PC-9 (cell line): ENCODE measurements at places on chromosomes 1 and 21.

DNA sequence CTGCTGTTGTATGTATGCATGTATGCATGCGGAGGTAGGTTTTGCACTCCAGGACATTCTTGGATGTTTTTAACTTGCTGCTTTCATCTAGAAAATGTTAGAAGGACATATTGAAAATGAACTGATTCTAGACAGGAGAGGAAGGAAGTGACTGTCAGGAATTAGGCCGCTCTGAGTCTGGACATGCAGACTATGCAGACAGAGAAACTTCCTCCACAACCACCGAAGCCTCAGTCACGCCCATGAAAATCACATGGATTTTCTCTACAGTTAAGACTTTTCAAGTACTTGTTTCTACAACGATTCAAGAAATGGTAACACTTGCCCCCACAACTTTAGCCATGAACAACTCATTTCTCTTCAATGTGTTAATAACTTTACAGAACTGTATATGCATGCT, 211.1 kb downstream of the SMYD3 start:
- no peak for DNase-seq

DNA sequence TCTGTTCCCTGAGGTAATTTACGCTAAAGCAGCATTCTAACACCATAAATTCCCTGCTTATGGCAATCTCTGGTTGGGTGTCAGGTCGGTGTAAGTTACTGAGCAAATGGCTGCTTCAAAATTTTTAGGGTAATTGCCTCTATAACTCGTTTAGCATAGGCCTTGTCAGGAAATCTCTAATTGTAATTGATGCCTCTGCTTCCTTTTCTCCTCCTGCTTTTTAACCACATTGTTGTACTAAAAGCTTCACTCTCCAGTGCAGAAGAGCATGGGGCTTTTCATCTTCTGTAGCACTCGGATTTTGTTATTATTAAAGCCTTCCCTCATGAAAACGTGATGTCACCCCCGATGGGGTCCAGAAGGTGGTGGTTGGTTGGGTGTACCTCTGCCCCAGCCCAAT, 141.6 kb upstream of the NBPF11 start:
- no peak for DNase-seq

DNA sequence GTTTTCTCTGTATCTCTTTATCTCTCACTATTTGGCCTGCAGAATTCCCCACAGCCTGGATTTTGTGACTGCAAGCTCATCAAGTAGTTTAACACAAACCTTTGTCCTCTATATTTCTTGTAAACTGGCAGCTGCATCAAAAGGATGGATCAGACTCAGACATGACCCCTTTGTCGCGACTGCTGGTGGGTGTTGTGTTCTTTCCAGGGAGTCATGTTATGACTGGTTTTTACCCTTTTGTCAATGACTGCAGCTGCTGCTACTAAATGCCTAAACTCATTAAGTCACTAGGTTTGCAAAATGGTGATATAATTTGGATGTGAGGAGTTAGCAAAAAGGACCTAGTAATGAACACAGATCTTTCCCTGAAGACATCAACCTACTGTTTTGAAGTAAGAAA, 10.2 kb upstream of the TOMM20 start:
- no peak for DNase-seq

DNA sequence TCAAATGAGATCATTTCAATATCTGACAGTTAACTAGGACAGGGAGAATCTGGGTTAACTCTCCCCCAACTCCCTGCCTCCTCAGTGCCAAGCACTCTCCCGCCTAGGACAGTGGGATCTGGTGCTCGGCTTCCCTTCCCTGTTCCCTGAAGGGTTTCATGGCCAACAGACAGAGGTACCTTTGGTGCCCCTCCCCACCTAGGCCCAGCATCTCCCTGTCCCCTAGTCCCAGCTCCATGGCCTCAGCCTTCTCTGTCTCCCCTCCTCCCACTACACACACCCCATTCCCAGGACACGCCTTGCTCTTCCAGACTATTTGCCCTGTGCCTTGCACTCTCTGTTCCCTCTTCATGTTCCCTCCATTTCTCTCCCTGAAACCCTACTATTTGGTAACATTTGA, 77.1 kb downstream of the CD247 start:
- no peak for DNase-seq

- no peak for DNase-seq
These were observed 14.1 kb upstream of the TNR start for GRCh38 chr1:175757381-175758015.

DNA sequence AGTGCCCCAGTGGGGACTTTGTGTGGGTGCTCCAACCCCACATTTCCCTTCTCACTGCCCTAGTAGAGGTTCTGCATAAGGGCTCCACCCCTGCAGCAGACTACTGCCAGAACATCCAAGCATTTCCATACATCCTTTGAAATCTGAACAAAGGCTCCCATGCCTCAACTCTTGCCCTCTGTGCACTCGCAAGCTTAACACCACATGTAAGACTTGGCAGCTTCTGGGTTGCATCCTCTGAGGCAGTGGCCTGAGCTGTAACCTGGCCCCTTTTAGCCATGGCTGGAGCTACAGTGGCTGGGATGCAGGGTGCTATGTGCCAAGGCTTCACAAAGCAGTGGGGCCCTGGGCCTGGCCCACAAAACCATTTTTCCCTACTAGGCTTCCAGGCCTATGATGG, 128.9 kb downstream of the TYW3 start:
- DNase-seq: no peak

DNA sequence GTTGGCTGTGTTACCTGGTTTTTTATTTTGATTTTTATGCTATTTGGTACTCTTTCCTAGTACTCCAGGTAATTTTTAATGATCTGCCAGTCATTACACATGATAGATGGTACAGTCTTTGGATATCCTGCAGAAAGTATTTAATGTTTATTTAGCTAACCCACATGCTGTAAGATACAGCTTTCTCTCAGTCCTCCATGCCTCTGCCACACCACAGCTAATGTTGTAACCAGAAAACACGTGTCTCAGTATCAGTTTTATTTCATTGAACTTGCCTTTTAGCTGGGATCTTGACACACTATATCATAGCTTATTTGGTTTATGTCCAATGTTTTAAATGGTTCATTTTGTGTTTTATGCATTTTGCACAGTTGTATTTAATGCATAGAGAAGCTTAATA, 1648.4 kb downstream of the KCNT2 start:
- no peak for DNase-seq

DNA sequence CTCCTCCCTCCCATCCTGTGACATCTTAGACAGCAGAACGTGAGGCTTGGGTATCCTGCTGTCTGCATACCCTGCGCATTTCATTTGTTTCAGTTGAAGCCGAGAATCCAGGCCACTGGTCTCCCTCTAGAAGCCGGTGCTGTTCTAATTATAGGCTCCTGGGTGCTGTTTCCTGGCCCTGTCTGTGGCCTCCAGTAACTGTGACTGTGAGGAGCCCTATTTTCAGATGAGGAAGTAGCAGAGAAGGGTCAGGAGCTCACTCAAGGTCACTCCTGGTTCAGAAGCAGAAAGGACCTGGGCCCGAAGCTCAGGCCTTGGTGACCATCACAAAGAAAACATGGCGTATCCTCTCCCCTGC, 24.0 kb downstream of the COQ8A start:
- DNase-seq: no peak
